Stimulated activated CD4-positive, alpha-beta T cell treated with anti-CD3 and anti-CD28 coated beads, Interleukin-12 subunit alpha, Interleukin-12 subunit beta, amount 100 ng/mL, for 48 hours (primary cell): ENCODE measurements at places on chromosomes 13 and 19.

GRCh38 chr19:18865106-18865972 lies 30.6 kb downstream of the CERS1 start:
- no peak for DNase-seq

DNA sequence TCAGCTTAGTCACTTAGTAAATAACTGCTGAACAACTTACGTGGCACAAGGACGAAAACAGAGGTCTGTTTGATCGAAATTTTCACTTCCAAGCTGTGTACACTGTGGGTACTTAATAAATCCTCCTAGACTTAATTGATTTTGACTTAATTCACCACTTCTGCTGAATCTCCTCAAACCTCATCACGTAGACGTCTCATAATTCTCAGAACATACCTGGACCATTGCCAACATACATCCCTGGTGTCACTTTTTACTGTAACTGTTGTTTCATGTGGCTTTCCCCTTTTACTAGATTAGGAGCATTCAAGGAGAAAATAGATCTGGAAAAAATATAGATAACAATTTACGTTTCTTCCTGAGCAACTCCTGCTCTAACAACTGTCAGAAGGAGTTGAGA lies 105.0 kb downstream of the MBNL2 start:
- DNase-seq, result no peak

- DNase-seq, result no peak
Measured at GRCh38 chr13:93290503-93290902, 63.9 kb downstream of the GPC6 start.

DNA sequence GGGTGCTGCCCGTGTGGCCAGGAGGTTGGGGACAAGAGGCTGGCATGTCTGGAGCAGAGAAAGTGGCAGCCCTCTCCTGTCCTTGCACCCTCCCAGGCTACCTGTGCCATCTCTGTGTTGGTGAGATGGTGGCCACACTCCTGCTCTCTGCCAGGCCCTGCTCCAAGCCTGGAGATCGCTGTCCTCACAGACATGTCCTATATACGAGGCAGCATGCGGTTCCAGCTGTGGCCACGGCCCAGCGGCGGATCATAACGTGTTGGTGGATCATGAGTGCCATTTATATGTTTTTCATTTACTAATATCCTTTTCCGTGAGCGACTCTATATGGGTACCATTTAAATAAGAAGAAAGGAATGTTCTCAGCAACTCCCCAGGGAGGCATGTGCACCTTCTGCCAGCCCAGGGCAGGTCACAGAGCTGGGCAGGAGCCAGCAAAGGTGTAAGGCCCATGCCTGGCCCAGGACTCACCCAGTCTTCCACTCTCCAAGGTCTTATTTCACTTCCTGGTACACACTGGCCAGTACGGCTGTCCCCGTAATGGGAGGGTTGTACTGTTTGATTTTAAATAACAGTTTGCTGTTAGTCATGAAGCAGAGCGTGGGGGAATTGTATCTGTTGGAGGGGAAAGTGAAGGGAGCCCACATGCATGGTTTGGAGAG lies 47.2 kb upstream of the LDLR start:
- no peak for DNase-seq

DNA sequence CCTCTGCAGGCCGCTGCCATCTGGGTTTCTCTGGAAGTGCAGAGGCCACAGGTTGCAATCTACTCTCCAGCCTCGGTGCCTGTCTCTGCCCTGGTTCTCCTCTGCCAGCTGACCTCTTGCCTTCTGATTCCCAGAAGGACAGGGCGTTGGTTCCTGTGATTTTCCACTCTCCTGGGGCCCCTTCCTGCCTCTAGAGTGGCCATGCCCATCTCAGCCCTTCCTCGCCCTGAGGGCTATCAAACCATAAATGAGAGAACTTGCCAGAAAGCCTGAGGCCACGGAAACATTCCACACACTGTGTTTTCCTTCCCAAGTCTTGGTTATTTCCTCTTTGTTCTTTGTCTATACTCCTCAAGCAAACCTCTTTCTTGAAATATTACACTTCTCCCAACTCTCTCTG lies 146.2 kb downstream of the SHISA2 start:
- DNase-seq, result no peak

GRCh38 chr13:34719060-34719875 lies 222.8 kb upstream of the NBEA start:
- no peak for DNase-seq

GRCh38 chr13:36131222-36131930 lies at the start of gene DCLK1:
TSS of gene DCLK1 (minus strand) at chr13:36131382.
- no peak for DNase-seq

DNA sequence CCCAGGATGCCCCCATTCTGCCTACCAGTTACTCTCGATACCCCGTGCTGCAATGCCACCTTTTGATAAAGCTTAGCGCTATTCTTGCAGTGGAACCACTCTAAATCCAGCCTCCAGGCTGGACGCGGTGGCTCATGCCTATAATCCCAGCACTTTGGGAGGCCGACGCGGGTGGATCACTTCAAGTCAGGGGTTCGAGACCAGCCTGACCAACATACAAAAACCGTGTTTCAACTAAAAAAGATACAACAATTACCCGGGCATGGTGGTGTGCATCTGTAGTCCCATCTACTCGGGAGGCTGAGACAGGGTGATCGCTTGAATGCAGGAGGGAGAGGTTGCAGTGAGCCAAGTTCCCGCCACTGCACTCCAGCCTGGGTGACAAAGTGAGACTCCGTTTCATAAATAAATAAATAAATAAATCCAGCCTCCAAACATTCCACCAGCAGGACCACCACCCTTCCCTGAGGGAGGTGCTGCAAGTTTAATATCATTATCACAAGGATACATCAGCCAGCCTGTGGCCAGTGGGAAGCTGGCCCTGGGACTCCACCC lies 27.7 kb downstream of the CYP2B6 start:
- DNase-seq, result no peak

- no peak for DNase-seq
Measured at GRCh38 chr19:34179066-34179465, 6.8 kb downstream of the LSM14A start.
